ENCODE measurements at places on chromosomes 4 and X.

- no peak for DNase-seq
These were observed 25.5 kb upstream of the KDM5C start for GRCh38 chrX:53250556-53250955.

GRCh38 chrX:10350981-10351380 lies 194.2 kb downstream of the CLCN4 start:
- DNase-seq: no peak

GRCh38 chr4:78638337-78639172 lies 87.0 kb downstream of the ANXA3 start:
- DNase-seq: no peak

GRCh38 chr4:86963697-86964096 lies 28.9 kb downstream of the AFF1 start:
- DNase-seq: no peak

GRCh38 chr4:93918856-93919255 lies 90.3 kb downstream of the ATOH1 start:
- DNase-seq: no peak

DNA sequence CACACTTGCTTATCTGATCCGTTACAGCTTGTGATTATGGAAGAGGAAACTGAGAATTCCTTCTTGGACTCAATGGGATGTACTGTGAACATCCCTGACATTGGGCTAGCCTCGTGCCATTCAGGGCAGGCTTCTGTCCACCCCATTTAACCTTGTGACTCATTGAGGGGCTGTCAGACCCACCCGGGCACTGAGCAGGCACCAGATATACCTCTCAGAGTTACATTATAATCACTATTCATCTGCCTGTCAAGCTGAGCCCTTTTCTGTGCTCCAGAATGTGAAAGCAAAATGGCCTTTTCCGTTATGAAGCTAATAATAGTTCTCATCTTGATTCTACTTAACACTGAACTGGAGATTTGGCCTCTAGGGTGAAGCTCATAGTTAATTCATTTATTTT lies 170.6 kb upstream of the SCML1 start:
- DNase-seq: no peak

GRCh38 chr4:136939781-136940180 lies 592.5 kb downstream of the PCDH18 start:
- DNase-seq: no peak

- DNase-seq: no peak
These were observed 231.8 kb downstream of the BANK1 start for GRCh38 chr4:102022343-102022742.

GRCh38 chrX:19866626-19867410 lies 20.6 kb downstream of the SH3KBP1 start:
- DNase-seq: no peak

DNA sequence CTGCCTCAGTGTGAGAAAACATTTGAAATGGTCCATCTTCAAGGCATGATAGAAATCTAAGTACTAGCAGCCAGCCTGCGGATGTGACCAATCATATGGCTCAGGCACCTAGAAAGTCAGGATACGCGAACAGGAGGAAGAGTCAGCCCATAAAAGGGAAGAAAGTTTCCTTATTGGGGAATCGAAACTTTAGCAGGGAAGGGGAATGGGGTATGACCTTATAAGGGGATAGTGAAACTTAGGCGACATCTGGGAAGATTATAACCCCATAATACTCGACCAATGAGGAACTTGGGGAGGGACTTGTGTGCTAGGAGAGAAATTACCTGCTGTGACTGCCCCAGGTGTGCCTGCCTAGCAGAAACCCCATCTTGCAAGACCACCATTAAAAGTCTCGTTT lies 26.2 kb upstream of the PYURF start:
- no peak for DNase-seq

- no peak for DNase-seq
These were observed 138.5 kb upstream of the FAM9B start for GRCh38 chrX:9172464-9172850.

GRCh38 chr4:184165291-184165690 lies 52.4 kb downstream of the ENPP6 start:
- DNase-seq: no peak

DNA sequence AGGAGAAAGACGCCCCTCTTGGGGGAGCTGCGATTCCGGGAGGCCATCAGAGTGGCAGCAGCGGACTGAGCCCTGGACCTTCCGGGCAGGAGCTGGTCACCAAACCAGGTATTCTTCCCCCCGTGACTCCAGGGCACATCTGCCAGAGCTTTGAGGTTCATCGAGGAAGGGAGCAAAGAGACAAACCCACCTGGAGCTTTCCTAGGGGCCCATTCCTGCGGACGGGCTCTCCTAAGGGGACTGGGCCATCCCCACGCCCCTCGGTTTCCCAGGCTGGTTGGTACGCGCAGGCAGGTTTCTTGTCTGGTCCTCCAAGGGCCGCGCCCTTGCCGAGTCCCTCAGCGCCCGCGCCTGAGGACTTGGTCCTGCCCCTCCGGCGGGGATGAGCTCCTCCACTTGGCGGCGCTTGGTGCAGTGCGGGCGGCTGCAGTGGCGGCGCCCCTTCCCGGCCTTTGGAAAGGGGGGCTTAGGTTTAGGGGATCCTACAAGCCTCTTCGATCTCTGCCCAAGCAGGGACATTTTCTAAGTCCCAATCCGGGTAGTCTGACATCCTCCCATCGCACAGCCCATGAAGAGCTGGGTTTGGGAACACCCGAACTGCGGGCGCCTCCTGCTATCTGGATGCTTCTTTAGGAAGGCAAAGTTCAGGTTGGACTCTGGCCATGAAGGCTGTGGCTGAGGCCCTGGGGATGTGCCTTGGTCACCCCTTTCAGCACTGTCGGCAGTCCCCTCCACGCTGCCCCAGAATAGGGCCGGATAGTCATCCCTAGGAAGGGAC lies 538 bp downstream of the STBD1 start:
- no peak for DNase-seq

Data from CD4-positive, alpha-beta T cell treated with Interferon gamma for 1 hour (primary cell).